Transverse colon (tissue), 4 donors: ENCODE measurements at places on chromosomes 7 and 10.

GRCh38 chr7:28155019-28155660 lies 25.5 kb downstream of the JAZF1 start:
- DNase-seq: no peak

GRCh38 chr7:2024567-2024918 lies 208.2 kb downstream of the MAD1L1 start:
- DNase-seq: no peak

DNA sequence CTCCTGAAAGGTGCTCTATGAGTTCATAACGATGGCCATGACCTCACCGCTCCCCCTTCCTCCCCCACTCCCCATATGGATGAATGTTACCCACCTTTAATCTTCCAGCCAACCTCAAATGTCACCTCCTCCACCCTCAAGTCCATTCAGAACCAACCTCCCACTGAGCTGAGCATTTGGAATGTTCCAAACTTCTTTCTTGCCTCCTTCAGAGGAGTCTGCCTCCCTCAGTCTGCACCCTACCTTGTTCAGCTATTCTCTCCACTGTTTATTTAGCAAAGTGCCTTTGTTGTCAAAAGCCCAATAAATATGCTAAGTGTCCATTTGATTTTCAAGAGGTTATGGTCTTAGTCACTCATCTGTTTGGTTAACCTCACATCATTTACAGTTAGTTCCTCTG lies 22.9 kb upstream of the MTPAP start:
- no peak for DNase-seq

DNA sequence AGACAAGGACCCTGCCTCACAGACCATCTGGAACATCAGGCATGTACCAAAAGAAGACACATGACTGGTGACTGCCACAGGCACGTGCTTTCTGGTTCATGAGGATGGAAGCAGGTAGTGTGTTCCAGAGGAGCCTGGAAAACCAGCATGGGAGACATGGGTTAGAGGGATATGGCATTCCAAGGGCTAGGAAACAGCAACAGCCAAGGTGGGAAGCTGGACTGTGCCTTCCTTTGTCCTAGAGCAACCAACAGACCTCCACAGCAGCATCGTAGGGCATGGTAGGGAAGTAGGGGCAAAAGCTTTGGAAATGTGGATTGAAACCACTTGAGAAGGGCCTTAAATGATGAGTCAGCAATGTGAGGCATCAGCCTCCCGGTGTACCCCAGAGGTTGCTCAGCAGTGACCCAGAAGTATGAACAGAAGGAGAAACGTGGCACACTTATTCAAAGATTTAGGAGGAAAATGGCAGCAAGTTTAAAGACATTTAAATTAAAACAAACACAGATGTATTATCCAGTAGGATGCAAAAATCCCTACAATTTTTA lies 51.0 kb downstream of the PRLHR start:
- DNase-seq: no peak

DNA sequence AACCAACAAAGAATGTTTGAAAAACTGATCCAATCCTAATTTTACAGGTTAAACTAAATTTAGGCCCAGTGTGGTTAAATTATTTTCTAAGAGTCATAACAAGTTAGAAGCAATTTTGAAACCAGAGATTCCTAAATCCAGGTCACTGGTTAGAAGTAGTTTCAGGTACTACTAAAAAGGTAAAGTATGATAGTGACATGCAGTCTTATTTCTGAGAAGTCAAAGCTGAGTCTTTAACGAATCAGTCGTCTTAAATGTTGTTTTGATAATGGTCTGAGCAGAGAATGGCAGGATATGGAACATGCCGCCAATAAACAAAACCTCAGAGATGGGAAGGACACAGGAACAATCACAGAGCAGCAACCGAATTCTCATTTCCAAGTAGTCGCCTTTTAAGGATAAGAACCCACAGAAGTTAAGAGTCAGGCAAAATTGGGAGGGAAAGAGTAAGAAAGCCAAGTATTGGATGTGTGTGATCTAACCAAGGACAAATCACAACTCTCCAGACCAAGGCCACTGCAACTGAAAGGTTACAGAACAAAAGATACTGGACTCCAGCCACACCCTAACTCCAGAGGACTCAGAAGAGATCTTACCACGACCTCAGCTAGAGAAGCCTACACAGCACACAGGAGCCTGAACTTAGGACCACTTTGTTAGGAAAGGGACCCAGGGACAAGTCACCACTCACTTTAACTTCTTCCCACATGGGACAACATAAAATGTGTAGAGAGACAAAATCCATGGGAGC lies 19.7 kb downstream of the TMEM243 start:
- DNase-seq: no peak

GRCh38 chr10:23994459-23995046 lies 214.4 kb upstream of the KIAA1217 start:
- peak; percentile 52 for DNase-seq

DNA sequence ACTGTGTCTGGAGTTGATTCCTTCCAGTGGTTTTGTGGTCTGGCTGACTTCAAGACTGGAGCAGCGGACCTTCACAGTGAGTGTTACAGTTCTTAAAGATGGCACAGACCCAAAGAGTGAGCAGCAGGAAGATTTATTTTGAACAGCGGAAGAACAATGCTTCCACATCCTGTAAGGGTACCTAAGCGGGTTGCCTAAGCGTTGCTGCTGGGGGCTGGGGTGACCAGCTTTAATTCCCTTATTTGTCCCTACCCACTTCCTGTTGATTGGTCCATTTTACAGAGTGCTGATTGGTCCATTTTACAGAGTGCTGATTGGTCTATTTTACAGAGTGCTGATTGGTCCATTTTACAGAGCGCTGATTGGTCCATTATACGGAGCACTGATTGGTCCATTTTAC lies 13.2 kb downstream of the AKR1B15 start:
- no peak for DNase-seq

DNA sequence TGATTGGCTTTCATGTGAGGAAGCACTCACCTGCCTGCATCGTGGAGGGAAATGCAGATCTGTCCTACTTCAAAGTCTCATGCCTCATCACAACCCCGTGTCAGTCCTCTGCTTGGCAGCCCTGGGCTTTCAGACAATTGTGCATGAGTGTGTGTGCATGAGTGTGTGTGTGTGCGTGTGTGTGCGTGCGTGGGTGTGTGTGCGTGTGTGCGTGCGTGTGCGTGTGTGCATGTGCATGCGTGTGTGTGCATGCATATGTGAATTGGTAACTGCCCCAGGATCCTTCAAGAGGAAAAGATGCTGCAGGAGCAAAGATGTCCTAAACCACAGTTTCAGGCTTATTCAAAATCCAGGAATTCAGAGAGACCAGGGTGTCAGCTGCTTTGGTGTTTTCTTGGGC lies 71.3 kb downstream of the LANCL2 start:
- no peak for DNase-seq

DNA sequence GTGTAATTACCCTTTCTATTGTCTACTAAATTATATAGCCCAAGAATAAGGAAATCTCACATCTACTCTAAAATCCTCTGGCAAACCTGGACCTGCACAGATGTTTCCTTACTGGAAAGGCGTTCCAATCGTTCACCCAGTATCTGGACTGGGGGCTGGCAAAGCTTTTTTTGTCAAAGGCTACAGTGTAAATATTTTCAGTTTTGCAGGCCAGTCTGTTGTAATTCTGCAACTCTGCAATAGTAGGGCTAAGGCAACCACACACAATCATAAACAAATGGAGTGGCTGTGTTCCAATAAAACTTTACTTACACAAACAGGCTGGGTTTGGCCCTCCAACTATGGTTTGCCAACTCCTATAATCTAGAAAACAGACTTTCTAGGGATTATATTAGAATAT lies 56.2 kb downstream of the GLI3 start:
- no peak for DNase-seq

GRCh38 chr10:72502581-72502980 lies 123.3 kb downstream of the MICU1 start:
- no peak for DNase-seq

DNA sequence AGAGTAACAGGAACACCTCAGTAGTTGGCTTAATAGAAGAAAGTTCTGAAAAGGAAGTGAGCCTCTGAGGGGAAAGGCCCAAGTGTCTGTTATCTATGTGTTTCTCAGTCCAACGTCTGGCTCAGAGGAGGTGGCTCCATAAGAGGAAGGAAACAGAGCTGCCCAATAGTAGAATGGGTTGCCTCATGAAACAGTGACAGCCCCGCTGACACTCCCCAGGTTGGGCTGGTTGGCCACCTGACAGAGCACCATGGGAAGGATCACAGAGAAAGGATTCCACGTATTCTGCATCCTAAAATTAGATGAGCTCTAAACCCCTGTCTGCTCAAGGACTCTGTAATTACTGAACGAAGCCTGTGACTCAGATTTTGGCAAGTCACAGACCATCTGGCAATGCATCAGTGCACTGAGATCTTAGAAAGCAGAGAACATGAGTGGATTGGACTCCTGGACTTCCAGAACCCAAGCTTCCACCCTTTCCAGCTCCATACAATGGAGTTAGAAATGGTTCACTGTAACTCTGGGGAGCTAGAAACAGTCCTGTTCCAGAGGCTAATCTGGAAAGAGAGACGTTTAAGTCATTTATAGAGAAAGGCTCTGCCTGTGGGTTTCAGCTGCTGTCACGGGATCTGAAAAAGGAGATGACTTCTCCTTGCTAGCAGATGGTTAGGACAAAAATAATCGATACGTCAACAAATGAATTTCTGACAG lies 2.9 kb downstream of the PKD2L1 start:
- DNase-seq: peak; percentile 23

DNA sequence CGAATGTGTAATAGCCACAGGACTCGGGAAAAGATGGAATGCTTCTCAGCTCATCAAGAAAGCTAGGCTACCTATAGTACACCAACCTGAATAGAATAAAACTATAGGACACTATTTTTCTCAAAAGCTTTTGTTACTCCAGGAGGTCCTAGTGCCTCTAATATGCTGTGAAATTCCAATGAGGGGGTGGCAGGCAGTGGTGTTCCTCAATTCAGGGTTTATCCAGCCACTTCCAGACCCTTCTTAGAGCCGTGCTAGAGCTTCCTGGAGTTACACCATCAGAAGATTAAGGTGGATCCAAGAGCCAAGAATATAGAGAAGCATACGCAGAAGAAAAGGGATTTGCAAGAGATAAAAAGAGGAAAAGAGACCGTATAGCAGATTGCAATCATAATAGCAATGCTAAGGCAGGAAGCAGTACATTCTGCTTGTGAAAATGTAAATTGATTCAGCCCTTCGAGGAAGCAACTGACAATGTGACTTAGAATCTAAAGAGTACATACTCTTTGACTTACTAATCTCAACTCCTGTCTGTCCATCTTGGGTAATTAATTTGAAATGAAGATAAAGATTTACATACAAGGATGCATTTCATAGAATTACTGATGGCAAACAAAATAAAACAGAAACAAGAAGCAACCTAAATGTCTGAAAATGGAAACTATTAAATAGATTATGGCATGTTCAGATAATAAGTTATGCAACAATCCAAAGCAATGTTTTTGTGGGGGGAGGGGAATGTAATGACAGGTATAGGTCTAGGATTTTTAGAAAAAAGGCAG lies 2.1 kb downstream of the ST8SIA6 start:
- DNase-seq: no peak

- no peak for DNase-seq
Observed at GRCh38 chr7:27203365-27203953, 3.6 kb upstream of the HOXA13 start.

- no peak for DNase-seq
Observed at GRCh38 chr10:117652228-117653169, 110.0 kb downstream of the EMX2 start.

DNA sequence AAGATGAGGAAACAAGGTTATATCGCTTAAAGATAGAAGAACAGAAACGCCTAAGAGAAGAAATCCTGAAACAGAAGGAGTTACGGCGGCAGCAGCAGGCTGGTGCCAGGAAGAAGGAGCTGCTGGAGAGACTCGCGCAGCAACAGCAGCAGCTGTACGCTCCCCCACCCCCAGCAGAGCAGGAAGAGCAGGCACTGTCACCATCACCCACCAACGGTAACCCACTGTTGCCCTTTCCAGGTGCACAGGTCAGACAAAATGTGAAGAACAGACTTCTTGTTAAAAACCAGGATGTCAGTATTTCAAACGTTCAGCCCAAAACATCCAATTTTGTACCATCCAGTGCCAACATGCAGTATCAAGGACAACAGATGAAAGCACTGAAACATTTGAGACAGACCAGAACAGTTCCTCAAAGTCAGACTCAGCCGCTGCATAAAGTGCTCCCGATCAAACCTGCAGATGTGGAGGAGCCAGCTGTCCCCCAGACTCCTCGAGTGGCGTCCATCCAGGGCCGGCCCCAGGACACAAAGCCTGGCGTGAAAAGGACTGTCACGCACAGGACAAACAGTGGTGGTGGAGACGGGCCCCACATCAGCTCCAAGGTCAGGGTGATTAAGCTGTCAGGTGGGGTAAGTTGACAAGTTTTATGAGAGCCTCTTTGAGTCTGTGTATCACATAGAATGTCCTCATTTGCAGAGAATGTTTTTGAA lies 67.1 kb downstream of the SHH start:
- DNase-seq: no peak

- peak; percentile 59 for DNase-seq
Observed at GRCh38 chr10:48670978-48671913, 13.4 kb upstream of the WDFY4 start.

- DNase-seq: no peak
Observed at GRCh38 chr10:72611783-72612182, 14.1 kb downstream of the MICU1 start.

DNA sequence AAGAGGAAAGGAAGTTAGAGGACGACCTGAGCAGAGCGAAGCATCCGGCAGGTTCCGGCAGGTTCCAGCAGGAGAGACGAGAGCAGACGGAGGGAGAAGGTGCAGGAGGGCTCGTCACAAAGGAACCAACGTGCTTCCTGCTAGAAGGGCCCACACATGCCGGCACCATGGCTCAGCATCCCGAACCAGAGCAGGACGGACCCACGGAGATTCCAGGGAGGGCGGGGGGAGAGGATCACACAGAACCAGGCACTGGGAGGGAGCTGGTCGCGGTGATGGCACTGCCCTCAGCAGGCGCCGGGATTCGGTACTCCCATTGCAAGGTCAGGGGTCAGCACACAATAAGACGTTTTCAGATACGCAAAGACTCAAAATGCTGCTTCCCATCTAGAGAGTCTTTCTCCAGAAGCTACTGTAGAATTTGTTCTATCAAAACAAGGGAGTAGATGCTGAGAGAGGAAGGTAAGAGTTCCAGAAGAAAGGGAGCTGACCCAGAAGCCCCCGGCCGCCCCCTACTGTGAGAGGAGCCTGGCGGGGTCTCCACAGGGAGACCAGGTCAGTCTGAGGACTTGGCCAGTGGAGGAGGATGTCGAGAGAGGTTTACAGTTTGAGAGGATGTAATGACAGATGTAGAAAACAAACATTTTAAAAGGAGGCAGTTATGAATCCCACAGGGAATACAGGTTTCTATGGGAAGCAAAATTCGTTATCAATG lies 23.6 kb upstream of the PWWP2B start:
- DNase-seq: no peak

- no peak for DNase-seq
Observed at GRCh38 chr7:130649004-130649790, 19.4 kb downstream of the COPG2 start.

- DNase-seq: no peak
Observed at GRCh38 chr10:26857991-26858706, 2.6 kb downstream of the ABI1 start.

GRCh38 chr7:99106821-99107241 lies 37.1 kb downstream of the SMURF1 start:
- DNase-seq: no peak
